ENCODE measurements at places on chromosomes 3 and 15.
A peak's percentile ranks its signal among the peaks of the same experiment; 100 is the strongest.

DNA sequence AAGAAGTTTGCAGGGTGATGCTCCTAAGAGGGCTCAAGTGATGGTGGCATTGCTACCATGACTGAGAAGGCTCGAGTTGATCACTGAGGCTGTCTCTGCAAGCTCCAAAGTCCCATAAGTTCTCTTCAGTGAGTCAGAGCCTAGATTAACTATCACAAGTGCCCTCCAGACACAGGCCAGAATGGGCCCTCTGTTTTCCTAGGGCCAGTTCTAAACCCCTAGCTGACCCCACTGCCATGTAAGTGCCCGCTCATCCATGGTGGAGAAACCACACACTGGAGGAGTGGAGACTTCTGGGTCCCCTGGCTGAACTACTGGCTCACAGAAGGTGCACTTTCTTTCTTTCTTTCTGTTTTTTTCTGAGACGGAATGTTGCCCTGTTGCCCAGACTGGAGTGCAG is 87.6 kb upstream of the WNT5A start:
- DNase-seq: no peak

DNA sequence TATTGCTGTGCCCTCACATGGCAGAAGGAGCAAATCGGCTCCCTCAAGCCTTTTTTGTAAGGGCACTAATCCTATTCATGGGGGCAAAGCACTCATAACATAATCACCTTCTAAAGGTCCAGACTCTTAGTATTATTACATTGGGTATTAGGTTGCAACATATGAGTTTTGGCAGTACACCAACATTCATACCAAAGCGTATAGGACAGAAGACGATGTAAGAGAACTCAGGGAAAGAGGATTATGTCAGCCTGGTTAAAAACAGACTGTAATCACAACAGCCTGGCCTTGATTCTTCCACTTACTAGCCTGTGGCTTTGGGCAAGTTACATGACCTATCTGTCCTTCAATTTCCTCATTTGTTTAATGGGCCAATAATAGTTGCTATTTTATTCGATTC is 828.5 kb upstream of the NECTIN3 start:
- DNase-seq: no peak

- no peak for DNase-seq
Measured at GRCh38 chr3:129352650-129353588, 74.2 kb downstream of the HMCES start.

DNA sequence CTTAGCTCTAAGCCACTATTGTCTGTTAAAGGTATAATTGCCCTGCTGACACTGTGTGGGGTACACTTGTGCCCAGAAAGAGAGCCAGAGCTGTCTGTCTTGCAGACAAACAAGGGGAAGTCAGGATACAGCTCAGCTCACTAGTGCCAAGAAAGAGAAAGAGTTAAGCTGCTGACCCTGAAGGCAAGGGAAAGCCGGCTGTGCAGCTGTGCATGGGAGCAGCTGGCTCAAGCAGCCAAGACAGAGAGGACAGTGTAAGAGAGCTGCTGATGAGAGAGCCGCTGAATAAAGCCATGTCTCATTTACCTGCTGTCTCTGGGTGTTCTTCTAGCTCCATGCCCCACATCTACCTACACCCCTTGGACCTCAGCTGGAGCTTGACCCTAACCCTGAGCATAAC is 428.1 kb upstream of the NAALADL2 start:
- DNase-seq: no peak

DNA sequence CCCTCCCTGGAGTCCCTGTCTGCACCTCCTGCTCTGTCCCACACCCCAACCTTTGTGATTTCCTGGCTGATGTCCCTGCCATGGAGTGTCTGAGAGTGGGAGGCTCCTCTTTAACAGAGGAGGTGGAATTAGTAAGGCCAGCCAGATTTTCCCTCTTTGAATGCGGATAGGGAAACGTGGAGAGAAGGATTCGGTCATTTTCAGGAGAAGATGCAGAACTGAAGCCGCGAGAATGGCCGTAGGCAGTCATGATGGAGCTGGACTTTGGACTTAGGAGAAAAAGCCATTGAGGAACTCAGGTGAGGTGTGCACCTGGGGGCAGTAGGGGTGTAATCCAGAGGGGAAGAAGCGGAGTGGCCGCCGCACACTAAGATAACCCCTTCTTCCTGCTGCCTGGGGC is 138.1 kb upstream of the ATP10A start:
- no peak for DNase-seq

- DNase-seq: no peak
Measured at GRCh38 chr3:150747886-150748683, 14.9 kb downstream of the SIAH2 start.

GRCh38 chr3:176631165-176631564 is 566.1 kb downstream of the TBL1XR1 start:
- no peak for DNase-seq

GRCh38 chr15:48001393-48002039 is 119.3 kb upstream of the SLC24A5 start:
- no peak for DNase-seq

- DNase-seq: no peak
Measured at GRCh38 chr3:183338520-183338919, 85.5 kb downstream of the B3GNT5 start.

DNA sequence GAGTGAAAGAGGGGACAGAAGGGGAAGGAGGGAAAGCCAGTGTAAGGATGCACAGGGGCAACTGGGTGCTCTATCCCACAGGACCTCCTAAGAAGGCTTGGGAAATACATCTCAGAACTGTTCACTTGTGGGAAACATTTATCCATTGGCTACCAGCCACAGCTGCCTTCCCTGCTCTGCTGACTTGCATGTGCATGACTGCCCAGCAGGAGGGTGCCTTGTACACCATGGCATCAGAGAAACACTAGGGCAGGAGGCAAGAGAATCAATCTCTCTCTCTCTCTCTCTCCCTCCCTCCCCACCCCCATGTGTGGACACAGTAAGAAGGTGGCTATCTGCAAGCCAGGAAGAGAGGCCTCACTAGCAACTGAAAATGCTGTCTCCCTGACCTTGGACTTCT is 62.9 kb upstream of the ZBTB38 start:
- DNase-seq: no peak

- no peak for DNase-seq
Measured at GRCh38 chr3:46656778-46657556, 36.5 kb downstream of the ALS2CL start.

GRCh38 chr3:171430530-171430929 is 29.7 kb downstream of the TNIK start:
- no peak for DNase-seq

- no peak for DNase-seq
Measured at GRCh38 chr15:67579164-67579563, 36.7 kb downstream of the MAP2K5 start.

DNA sequence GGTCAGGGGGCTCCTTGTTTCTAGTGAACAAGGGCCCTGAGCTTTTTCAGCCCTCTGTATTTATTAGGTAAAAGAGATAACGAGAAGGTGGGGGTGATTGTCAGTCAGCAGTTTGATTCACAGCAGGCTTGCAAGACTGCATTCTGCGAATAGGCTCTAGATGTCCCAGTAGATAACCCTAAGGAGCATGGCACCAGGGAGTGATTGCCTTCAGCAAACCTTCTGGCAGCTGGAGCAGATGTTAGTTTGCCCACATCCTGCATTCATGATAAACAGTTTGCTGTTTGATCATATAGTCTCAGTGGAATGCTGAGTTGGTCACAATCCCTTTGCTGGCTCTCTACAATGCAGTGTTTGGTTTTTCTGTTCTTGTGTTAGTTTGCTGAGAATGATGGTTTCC is 161.3 kb upstream of the GADL1 start:
- DNase-seq: no peak

DNA sequence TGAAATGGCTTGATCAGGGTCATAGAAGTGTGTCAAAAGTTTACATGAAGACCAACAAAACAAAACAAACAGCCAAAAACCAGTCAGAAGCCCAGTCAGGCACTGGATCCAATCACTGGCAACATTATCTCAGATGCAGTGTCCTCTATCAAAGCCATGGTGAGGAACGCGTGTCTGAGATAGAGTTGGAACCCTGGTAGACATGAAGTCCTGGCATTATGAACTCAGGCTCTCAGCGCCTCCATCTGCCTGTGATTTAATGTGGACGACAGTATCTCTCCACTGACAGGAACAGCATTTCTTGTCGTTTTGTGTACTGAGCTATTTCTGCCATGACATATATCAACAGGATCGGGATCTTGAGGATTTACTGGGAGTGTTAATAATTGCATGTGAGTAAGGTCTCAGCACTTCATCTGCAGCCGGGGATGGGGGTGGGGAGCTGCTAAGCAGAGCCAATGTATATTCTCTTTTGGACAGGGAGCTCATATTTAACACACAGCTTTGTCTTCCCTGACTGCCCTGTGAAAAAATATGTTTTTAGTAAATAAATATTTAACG is 1120.0 kb downstream of the IGSF11 start:
- no peak for DNase-seq

GRCh38 chr3:184505076-184505878 is 56.3 kb upstream of the EPHB3 start:
- no peak for DNase-seq

- no peak for DNase-seq
Measured at GRCh38 chr15:83762367-83762766, 108.4 kb downstream of the ADAMTSL3 start.

DNA sequence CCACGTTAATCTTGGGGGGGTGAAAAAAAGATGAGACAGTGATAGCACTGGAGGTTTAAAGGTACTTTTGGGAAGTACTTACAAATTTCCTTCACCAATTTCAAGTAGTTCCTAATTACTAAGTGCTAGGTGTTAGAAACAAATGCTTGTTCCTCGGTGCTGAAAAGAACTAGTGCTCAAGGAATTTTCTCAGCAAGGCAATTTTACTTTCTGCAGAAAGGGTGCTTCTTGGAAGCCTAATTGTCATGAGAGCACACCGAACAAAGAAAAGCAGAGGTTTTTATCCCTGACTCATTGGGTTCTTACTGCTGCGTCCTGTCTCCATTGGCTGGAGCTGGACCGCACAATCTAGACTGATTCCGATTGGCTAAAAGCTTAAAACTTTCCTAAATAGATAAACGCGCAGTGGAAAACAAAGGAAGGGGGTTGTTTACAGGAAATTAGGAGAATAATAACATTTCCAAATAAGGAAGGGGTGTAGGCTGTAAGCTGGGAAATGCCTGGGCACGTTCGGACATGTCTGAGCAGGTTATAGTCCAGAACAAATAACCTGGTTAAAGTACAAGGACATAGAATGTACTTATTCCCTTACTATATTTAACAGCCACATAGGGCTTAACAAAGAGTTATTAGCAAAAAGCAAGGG is 49.6 kb downstream of the CHD2 start:
- no peak for DNase-seq

DNA sequence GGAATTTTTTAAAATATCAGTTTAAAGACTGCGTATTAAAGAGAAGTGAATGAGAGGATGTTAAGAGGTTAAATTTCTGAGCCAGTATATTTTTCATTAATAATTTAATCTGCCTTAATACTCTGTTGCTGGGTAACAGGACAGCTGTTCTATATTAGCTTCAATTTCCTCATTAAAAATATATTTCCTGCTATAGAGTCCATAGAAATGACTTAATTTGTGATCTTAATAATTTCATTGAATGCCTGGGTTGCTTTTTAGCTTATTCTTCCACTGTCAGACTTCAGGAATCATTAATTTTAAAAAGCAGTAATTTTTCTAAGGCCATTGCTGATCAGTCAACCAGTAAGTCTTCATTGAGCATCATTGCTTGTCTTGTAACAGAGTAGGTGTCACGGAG is 129.0 kb downstream of the THSD4 start:
- DNase-seq: no peak

DNA sequence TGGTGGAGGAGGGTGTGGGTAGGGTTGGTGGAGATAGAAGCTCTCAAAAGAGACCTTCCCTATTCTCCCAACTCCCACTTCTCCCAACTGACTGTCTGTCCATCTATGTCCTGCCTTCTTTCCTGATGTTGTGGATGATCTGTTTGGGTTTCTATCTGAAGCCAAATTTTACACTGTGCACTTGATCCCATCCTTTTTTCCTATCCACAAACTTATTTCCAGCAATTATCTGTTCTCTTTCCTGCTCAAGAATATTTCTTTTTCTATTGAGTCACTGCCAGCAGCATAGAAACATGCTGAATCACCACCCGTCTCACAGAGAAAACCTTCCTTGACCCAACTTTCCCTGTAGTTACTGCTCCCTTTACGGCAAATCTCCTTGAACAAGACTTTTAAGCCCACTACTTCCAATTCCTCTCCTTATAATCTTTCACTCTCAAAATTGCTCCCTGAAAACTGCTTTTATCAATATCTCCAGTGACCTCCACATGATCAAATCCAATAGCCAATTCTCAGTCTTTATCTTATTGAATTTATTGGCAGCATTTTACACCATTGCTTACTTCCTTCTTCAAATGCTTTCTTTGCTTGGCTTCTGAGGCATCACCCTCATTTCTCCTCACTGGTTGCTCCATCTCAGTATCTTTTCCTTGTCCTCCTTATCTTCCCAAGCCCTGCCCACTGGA is 141.2 kb upstream of the SLC7A14 start:
- no peak for DNase-seq

DNA sequence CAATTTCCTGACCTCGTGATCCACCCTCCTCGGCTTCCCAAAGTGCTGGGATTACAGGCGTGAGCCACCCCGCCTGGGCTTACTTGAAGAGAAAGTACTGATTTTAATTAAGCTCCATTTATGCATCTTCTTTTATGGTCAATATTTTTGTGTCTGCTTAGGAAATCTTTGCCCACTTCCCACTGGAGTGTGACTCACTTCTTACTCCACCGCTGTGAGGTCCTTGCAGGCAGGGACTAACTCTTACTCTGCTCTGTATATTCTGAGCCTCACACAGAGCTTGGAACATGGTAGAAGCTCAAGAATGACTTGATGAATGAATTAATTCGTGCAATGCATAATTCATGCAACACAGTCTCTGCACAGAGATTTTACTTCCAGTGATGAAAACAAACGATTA is 2.9 kb upstream of the TM4SF19 start:
- DNase-seq: no peak

DNA sequence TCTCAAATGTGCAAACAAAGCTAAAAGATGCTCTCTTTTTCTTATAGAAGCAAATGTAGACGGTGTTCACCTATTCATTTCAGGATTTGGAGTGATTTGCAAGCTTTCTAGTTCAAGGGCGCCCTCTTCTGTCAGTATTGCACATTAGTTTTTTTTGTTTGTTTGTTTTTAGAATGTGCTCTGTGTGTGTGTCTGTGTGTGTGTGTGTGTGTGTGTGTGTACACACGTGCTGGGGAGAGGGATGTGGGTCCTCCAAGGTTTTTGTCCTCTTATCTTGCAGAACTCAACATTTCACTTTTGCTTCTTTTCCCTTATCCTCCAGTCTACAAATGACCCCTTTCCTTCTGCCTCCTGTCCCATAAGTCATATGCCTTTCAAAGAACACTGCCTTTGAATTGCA is 23.5 kb downstream of the DNAH1 start:
- peak; percentile 68 for DNase-seq

- no peak for DNase-seq
Measured at GRCh38 chr15:67843571-67844387, 3.9 kb upstream of the RNU6-1 start.

Data from HuH-7 (cell line).